ENCODE measurements at places on chromosomes 16 and 17.

DNA sequence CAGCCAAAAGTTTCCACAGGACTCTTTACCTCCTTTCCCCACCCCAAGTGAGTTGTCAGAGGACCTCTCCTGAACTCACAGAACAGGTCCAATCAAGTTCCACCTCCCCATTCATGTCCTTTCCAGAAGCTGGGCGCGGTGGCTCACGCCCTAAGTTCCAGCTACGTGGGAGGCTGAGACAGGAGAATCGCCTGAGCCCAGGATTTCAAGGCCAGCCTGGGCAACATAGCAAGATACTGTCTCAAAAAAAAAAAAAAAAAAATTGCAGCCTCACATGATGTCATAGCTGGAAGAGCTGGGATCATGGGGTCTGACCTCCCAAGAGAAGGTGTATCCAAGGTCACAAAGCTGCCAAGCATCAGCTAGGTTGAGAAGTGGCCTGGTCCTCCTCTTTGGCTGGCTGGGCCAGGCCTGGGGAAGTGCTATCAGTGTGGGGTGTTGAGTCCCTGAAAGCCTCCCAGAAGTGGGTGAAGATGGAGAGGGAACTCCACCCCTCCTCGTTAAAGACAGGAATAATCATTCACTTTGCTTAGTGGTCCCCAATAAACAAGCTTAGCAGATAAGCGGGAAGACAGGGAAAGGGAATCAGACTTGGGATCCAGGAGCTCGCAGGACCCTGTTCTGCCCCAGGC is 5.5 kb upstream of the MNT start:
- no peak for DNase-seq

- no peak for DNase-seq
Measured at GRCh38 chr16:66428682-66429251, 1.7 kb downstream of the BEAN1 start.

DNA sequence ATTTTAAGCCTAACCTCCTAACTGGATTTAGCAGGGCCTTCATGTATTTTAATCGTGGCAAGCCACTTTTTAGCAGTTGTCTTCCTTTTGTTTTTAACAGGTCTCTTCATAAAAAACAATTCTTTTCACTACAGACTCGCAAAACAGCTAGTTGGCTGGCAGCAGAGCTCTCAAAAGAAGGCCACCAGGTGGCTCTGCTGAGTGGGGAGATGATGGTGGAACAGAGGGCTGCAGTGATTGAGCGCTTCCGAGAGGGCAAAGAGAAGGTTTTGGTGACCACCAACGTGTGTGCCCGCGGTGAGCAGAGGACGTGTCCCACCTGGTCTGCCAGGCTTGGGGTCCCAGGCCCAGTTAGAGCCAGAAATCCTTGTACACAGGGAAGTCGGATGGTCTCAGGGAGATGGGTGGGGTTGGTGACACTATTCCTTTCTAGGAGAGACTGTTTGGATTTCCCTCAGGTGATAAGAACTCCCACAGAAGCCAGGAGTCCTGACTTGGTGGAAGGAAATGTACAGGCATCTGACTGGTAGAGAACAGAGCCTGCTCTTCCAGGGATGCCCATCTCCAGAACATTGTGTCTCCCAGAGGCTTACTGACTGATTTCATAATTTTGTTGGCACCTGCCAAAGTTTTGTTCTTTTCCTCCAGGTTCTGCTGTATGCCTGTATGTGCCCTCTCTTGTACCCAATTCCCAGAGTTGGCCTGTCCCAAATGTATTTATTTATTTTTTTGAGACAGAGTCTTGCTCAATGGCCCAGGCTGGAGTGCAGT is 14.9 kb upstream of the DDX19A start:
- peak; percentile 16 for DNase-seq

DNA sequence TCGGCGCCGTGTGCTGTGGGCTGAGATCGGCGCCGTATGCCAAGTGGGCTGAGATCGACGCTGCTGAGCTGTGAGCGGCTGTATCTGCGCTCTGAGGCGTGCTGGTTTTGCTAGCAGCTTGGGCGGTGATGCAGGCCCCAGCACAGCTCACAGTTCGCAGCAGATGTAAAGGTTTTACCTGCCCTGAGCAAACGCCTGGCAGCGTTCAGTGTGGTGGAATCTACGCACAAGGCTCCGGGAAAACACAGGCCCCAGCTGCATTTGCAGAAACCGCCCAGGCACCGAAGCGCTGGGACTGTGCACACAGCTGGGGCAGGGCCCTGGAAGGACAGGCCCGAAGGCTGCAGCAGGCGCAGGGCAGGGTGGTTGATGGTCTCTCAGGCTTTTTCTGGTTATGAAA is 8.0 kb upstream of the ZNF469 start:
- DNase-seq = no peak

DNA sequence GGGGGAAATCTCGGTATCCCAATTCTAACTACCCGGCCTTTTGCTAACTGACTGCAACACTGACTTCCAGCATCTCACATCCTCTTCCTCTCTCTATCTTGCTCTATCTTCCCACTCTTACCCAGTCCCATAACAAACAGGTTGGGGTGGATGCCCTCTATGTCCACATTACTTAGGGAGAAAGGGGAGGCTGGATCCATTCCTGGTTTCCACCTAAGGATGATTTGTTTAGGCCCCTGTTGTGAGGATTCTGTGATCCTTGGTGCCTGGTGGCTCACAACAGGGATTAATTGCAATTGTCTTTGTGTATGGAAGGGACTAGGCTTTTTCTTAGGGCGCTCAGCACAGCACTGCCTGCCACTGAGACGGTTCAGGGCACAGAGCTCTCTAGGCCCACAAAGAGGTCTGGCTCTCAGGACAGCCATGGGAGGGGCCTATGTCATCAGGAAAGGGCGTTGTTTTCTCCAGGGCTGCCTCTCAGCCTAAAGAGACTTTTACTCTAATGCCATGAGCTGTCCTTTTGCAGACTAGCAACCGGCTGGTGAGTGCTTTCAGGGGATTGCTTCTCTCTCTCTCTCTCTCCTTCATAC is 612.1 kb upstream of the SALL1 start:
- no peak for DNase-seq

- no peak for DNase-seq
Measured at GRCh38 chr17:10135539-10136257, 62.7 kb downstream of the GAS7 start.

- no peak for DNase-seq
Measured at GRCh38 chr16:5328546-5328945, 231.0 kb upstream of the EEF2KMT start.

GRCh38 chr16:57912529-57913260 is 58.2 kb downstream of the CNGB1 start:
- DNase-seq = no peak

- no peak for DNase-seq
Measured at GRCh38 chr16:15460601-15461000, 26.2 kb downstream of the BMERB1 start.

DNA sequence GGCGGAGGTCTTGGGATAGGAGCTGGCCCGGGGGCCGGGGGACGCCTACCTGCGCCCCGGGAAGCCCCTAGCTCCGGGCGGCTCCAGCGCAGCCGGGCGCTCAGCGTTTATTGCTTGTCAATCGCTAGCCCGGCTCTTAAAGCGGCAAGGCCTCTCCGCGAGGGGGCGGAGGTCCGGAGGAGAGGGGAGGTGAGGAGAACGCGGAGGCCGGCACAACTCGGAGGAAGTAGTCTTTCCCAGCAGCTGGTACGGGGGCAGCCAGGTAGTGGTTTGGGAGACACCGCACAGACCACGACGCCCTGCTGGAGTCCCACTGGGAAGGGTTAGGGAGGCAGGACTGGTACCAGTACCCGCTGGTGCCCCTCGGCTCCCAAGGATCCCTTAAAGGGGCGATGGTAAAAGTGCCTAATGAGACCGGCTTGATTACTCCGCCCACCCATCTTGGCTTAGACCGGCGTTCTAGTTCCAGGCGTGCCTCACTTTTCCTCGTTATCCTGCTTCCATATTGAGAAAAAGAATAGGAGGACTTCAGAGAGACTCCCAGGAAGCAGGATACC is at the start of gene MPP2:
MPP2 (minus strand) TSS at position 112 of the 557 bp plus-strand sequence. CDS start 3,076 bp downstream, outside the sequence.
- peak; percentile 70 for DNase-seq

GRCh38 chr17:77495575-77495974 is 354.8 kb downstream of the SEC14L1 start:
- DNase-seq = peak; percentile 1

Measured in activated CD4-positive, alpha-beta T cell treated with anti-CD3 and anti-CD28 coated beads for 48 hours (primary cell).